ENCODE measurements at places on chromosomes 2 and 18. TPM values are rescaled to one million over a fixed set of nuclear protein-coding genes. Genes with fewer than 3 reads are reported as not detected.

BMPR2 gene
- total RNA-seq, result 9.0 TPM

FSHR gene
- not detected for total RNA-seq

TRIM43 gene
- total RNA-seq, result 6.3 TPM

GRCh38 chr2:233353101-233353768 lies 1.1 kb upstream of the DGKD start:
- no peak for DNase-seq

DNA sequence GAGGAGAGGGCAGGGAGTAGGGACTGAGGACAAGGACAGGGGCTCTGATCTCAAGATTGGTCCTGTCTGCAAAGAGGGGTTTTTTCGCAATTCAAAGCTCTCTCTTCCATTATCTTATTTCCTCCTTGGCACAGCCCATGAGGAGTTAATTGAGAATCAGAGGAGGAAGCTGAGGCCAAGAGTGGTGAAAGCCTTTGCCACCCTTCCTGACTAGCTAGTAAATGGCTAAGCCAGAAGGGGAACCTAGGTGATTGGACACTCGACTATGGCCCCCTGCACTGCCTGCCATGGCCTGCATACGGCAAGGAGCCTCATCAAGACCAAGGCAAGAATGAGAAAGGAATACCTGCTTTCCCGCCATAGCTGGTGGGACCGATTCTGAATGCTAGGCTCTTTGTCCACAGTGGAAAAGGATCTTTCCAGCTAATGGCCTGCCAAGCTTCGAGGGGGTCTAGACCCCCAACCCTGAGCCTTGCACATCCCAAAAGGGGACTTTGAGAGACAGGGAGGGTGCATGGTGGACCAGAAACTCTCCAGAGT lies 237.9 kb downstream of the HAUS1 start:
- no peak for DNase-seq

DNA sequence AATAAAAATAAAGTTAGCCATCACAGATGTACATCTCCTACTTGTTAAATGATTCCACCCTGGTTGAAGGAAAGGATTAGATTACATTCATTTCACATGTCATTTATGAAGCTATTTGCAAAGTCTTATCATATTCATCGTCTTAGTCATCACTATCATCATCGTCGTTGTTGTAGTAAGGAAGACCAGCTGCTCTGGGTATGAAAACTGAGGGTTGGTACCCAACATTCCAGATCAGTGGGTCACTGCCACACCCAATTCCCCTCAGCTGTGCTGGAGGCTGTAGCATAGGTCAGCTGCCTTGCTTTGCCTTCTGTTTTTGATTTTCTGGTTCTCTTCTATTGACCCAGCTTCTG lies 20.9 kb upstream of the CCBE1 start:
- DNase-seq, result no peak

GRCh38 chr2:57022496-57022895 lies 838.7 kb downstream of the CCDC85A start:
- no peak for DNase-seq

- DNase-seq, result no peak
Measured at GRCh38 chr2:203804070-203804469, 63.5 kb upstream of the CTLA4 start.

All from G401 (cell line).